CD8-positive, alpha-beta memory T cell (primary cell): ENCODE measurements at places on chromosomes 7 and 10.

- DNase-seq = no peak
Measured at GRCh38 chr7:130363026-130363847, 17.1 kb upstream of the CPA1 start.

GRCh38 chr7:108455998-108456677 lies at the start of gene NRCAM:
Gene NRCAM, minus strand, starts transcription at chr7:108456436. Its CDS starts 216,372 bp downstream, at chr7:108240064.
- no peak for DNase-seq

- no peak for DNase-seq
Measured at GRCh38 chr10:31724296-31724695, 204.3 kb downstream of the ARHGAP12 start.

GRCh38 chr10:67612577-67613537 lies 83.1 kb downstream of the CTNNA3 start:
- DNase-seq = peak; percentile 23

DNA sequence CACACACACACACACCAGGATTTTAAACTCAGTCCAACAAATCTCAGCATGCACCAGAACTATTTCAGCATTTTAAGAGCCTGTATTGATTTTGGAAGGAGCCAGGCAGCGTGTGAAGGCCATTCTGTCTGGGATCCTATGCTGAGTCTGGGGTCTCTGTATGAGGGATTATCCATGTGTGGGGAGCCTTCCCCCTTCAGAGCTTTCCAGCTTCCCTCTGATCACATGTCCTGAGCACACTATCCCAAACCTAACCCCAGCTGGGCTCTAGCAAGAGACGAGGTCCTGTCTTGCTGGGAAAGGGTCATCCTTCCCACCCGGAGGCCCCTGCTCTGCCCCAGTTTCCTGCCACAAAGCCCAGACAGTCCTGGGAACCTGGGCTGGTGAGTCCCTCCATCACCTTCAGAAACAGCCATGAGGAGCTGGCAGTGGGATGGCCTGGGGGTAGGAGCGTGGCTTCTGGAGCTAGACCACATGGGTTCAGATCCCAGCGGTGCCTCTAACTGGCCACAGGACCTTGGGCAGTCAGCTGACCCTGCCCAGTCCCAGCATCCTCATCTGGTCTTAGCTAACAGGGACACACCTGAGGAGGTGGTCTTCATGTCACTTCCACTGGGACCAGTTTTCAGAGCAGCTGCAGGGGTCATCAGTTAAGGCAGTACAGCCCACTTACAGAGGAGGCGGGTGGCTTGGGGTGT lies 79.6 kb upstream of the RET start:
- DNase-seq = no peak

- no peak for DNase-seq
Measured at GRCh38 chr7:54426406-54426805, 115.8 kb upstream of the VSTM2A start.

DNA sequence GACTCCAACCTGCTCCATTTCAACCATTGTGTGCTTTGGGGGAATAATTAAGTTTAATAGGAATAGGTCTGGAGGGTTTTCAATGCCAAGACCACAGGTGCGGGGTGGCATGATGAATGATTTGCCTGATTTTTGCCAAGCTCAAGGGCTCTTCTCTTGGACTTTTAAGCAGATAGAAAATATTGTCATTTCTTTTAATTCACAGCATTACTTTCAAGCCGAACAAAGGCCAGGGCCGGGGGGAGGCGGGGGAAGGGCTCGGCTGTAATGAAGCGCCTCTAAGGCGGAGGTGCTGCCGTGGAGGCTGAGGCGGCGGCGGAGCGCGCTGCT lies 6.5 kb downstream of the PTF1A start:
- DNase-seq = no peak

- DNase-seq = no peak
Measured at GRCh38 chr10:48788554-48788953, 103.9 kb downstream of the WDFY4 start.

DNA sequence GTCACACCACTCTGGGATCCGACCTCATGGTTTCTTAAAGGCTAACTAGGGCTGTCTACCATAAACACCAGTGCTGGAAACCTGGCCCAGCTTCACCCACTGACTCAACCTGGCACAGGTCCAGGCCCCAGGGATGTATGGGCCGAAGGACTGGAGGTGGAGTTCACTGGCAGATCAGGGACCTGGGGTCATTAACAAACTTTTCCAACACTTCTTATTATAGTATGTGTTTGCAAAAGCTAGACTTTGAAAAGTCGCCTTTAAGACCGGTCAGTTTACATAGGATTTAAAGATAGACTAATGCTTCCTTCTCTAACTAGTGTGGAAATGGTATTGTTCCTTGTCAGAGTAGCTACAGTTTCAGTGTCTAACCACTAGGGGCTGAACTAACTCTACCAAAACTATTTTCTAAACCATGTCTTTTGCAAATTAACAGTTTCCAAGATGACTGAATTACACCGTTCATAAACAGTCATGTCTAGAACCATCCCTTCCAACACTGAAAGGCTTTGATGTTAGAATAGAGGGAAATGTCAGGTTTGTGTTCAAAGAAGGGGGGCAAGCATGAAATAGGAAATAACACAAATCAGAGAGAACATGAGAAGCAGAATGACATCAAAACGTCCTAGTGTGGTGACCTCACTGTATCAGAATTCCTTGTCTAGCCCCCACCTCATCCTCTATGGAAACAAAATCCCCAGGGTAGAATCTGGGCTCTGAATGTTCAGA lies 29.7 kb downstream of the STN1 start:
- DNase-seq = peak; percentile 56

DNA sequence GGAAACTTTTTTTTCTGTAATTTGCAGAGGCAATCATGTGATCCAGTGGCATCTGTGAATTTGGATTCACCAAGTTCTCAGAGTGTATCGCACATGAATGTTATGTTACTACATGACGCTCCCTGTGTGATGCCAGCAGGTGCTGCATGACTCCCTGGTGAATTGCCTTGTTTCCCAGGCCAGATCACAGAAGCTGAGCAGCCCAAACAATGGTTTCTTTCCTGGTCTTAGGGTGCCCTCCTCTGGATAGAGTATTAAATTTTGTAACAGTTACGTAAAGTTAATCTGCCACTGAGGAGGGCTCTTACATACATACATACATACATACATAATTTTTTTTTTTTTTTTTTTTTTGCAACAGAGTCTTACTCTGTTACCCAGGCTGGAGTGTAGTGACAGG lies 3.6 kb downstream of the ZSCAN21 start:
- no peak for DNase-seq

DNA sequence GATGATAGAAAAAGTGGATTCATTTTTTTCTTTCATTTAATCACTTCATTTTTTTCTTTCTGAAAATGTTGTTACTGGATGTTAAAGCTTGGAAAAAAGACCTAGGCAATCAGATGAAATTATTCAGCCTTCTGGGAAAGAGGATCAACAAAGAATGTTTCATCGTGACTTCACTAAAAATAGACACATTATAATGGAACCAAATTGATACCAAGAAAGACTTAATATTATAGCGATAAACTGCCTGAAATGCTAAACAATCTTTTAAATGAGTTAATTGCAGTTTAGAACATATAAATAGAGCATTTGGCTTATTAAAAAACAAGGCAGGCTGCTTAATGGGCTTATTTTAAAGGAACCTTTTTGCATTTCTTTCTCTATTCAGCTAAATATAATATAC lies 25.6 kb upstream of the TMEM229A start:
- no peak for DNase-seq

- DNase-seq = no peak
Measured at GRCh38 chr10:60203993-60204618, 185.6 kb downstream of the ANK3 start.

- no peak for DNase-seq
Measured at GRCh38 chr10:79221110-79222051, 125.9 kb upstream of the PPIF start.

DNA sequence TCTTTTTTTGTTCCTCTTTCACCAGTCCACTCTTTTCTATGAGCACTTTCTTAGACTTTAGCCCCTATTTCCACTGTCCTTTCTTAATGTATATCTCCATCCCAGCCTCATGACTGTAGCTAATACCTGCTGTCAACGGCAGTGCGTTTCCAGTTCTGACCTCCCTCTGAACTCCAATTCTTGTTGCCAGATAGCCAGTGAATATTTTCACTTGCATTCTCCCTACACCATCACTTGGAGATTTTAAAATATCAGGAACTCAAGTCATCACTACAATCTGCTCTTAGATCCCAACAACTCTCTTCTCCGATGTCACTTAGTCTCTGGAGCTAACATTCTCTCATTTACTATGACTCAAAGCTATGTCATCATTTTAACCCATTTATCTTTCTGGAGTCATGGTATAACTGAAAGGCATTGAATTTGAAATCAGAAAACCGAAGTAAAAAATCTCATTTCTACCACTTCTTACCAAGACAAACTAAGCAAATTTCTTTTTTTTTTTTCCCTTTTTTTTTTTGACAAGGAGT lies 5.1 kb upstream of the SLC16A12 start:
- DNase-seq = no peak

DNA sequence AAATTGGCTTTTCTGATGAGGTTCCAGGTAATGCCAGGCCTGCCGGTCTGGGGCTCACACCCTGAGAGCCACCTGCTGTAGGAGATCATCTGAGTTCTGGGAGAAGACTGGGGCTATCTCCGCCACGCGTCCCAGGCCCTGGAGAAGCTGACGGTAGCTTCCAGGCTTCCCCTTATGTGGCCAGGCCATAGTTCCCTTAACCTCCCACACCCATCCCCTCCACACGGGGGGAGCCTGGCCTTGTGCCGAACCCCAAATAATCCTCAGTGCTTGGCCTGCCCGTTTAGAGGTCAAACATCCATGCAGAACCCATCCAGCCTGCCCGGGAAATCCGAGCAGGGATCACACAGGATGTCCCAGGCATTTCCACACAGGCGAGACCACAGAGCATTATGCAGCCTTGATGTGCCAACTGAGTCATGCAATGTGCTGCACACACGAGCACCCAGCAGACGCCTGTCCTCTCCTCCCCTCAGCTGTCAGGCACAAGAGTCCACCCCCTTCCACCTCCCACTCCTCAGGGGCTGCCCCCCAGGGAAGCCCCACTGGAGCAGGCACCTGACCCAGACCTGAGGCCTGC lies 176.2 kb downstream of the PRKAG2 start:
- DNase-seq = no peak

DNA sequence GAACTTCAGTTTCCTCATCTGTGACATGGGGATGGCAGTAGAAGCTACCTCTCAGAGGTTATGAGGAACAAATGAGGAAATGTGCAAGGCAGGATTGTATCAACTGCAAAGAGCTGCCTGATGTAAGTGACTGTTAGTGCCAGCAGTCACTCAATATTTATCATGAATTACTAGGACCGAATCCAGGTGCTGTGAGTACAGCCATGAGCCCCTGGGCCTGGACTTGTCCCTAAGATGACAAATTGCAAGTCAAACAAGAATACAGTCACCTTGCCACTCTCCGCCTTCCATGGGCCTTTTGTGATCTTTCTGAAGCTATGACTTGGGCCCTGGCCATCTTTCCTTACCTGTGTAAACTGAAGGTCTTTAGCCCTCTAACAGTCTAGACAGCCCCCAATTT lies 27.7 kb upstream of the TLX1 start:
- DNase-seq = no peak

GRCh38 chr7:5421714-5422395 lies 1.8 kb downstream of the TNRC18 start:
- no peak for DNase-seq

- DNase-seq = peak; percentile 53
Measured at GRCh38 chr10:88386821-88387773, 196.0 kb downstream of the RNLS start.

GRCh38 chr7:20190560-20191390 lies 26.4 kb downstream of the MACC1 start:
- no peak for DNase-seq

- no peak for DNase-seq
Measured at GRCh38 chr7:68440866-68441265, 1157.4 kb upstream of the AUTS2 start.

DNA sequence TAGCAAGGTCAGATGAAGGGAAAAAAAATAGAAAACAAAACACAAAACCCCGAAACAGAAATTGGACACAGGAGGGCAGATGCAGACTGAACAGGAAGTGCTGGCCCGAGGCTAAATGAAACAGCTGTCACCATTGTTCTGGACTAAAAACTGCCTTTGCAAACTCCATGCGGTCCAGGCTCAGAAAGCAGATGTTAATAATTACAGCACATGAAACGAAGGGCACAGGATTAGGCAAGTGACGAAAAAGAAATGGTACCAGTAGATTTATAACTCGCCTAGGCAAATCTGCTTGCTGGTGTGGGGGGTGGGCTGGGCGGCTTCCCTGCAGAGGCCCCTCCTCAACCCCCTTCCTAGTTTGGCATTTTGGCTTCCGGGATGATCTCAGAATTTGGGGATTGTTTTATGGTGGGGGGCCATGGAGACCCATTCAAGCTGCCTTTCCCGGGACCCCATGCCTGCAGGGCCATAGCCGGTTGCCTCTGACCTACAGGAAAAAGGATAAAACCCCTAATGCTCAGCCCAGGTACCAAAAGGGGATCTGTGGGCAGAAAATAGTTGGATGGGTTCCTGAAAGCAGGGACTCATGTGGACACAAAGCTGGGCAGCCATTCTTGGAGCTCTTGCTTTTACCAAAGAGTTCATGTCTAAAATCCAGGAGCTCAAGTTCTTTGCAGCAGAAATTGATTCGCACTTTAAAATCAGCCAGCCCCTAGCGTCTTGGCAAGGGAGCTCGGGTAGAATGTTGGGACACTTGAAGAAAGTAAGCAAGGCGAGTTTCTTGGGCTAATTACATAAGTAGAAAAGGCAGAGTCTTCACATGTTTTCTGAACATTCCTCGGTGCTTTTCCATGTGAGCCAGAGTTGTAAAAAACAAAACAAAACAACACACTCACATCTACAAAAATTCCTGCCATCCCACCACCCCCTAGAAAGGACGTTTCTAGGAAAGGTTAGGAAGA lies 39.0 kb upstream of the EMX2 start:
- DNase-seq = no peak

- no peak for DNase-seq
Measured at GRCh38 chr10:119370111-119370741, 162.9 kb downstream of the GRK5 start.

- no peak for DNase-seq
Measured at GRCh38 chr7:79051915-79052314, 401.6 kb downstream of the MAGI2 start.

DNA sequence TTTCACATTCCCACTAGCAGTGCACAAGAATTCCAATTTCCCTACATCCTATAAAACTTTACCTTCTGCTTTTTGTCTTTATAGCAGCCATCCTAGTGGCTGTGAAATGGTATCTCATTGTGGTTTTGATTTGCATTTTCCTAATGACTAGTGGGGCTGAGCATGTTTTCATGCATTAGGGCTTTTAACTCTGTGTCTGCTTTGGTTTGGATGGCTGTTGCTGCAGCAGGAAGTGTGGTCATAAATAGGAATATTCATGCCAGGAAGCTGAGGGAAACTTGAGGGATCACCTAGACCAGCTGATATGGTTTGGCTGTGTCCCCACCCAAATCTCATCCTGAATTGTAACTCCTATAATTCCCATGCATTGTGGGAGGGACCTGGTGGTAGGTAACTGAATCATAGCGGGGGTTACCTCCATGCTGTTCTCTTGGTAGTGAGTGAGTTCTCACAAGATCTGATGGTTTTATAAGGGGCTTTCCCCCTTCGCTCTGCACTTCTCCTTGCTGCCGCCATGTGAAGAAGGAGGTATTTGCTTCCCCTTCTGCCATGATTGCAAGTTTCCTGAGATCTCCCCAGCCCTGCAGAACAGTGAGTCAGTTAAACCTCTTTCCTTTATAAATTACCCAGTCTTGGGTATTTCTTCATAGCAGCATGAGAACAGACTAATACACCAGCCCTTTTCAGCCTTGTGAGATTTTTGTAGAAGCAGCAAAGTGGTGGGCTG lies 181.8 kb upstream of the PITRM1 start:
- DNase-seq = no peak
